ENCODE measurements at places on chromosomes 1 and 21.

DNA sequence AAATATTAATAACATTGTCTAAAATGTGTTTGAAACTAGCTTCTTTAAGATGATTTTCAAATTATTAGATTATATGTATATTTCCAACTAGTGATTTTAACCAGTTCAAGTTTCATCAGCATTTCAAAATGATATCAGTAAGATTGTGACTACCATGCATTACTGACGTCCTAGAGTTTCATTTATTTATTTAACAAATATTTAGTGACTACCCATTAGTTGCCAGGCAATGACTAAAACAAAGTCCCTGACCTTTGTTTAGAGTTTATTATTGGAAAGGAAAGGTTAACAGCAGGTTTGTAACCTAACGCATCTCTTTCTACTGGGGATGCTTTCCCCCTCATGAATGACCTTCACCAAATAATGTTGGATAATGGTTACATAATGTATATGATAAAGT lies 7.6 kb upstream of the C4BPB start:
- DNase-seq: no peak

- no peak for DNase-seq
These were observed 19.1 kb upstream of the PDE4B start for GRCh38 chr1:65773391-65774123.

DNA sequence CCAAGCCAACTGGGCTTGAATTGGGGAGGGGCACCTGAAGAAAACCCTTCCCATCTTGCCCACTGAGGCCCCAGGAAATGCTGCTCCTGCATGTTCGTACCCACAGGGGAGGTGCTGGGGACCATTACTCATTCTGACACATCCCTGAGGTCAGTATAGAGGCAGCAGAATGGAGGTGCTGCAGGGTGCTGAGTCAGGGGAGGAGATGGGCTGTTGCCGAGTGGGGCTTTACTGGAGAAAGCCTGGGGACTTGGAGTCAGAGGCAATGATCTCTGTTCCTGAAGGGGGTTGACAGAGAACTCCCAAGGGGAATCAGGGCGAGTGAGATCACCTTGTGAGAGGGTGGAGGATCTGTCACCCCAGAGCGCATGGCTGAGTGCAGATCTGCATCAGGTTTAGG lies 40.2 kb upstream of the KCNA10 start:
- DNase-seq: no peak

DNA sequence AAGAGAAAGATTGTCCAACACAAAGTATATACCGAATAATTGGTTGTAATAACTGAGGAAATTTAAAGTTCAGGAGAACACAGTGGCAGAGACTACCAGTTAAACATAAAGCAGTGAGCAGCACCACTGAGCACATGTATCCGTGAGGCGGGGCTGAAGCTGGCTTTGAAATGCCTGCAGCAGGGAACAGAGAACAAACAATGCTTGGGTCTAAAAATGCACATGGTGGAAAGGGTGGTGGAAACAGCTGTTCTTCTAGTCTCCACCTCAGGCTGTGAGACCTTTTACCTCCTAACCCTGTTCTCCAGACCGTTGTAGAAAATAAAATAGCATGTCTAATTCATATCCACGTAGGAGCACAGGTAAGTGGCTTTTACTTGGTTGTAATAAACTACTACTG lies 7.7 kb upstream of the GNG4 start:
- no peak for DNase-seq

- DNase-seq: peak; percentile 27
These were observed 204.4 kb downstream of the APP start for GRCh38 chr21:25965951-25966707.

DNA sequence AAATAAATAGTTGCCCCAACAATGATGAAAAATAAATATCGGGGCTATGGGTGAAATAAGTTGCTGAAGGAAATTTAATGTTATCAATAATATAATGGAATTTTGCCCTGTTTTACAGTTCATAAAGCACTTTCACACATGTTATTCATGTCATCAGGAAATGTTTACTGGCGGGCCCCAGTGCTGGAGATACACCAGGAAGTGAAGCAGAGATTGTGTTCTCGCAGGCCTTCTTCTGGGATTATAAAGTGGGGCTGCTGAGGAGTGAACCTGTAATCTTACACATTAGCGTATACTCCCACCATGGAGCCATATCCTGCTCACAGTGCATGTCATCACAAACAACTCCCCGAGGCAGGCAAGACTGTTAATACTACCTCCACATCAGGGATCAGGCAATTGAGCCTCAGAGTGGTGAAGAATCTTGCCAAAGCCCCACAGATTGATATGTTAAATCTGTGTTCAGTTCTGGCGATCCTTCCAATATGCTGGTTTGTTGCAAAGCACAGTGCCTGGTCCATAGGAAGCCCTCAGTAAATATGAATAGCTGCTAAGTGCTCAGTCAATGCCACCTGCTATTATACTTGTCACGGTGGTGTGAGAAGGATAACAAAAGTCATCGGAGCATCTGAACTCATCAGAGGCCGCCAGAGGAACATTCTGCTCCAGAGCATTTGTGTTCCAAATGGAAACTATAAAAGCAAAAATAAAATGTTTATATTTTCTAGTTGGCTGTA lies 104.4 kb upstream of the UBE2U start:
- no peak for DNase-seq

All from SK-N-DZ (cell line).